DMS 273 treated with DMSO at 0.1 percent for 48 hours (cell line): ENCODE measurements at places on chromosomes 12 and 14.
A peak's percentile ranks its signal among the peaks of the same experiment; 100 is the strongest.

DNA sequence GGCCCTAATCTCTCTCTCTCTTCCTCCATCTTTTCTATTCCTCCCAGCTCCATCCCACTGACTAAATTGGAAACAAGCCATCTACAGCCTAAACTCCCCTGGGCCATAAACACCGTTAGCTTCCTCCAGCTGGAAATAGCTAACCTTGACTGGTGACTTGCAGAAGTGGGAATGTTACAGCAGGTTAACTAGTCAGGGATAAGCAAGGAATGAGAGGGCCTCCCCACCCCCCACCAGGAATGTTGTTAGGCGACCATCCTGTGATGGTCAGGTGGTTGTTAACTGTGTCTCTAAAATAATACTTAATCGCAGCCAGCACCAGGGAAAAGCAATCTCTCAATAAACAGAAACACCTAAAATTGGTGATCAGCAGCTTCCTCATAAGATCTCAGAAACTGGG is 40.8 kb downstream of the MIS18BP1 start:
- no peak for DNase-seq

GRCh38 chr14:84477996-84478395 is 1051.9 kb upstream of the FLRT2 start:
- no peak for DNase-seq

GRCh38 chr12:66289485-66289884 is 12.8 kb upstream of the HELB start:
- no peak for DNase-seq

- no peak for DNase-seq
These were observed 23.6 kb downstream of the ABCB9 start for GRCh38 chr12:122942637-122943036.

GRCh38 chr12:22658214-22658613 is 33.2 kb downstream of the ETNK1 start:
- no peak for DNase-seq

- DNase-seq, result no peak
These were observed 266.5 kb downstream of the PAWR start for GRCh38 chr12:79424109-79424721.

DNA sequence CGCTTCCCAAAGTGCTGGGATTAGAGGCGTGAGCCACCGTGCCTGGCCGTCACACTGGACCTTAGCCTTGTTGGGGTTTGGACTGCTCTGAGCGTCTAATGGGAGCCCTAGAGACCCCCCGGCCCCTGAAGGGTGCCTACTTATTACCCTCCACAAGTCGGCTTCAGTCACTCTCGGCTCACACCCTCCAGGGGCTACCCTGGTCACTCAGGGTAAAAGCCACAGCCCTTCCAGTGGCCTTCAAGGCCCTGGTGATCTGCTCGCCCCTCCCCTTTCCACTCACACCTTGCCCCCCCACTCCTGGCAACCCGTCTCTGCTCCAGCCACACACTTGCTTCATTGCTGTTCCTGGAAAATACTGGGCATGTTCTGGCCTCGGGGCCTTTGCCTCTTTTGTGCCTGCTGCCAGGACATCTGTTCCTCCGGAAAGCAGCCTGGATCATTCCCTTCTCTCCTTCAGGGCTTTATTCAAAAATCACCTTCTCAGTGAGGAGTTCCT is 3.6 kb upstream of the MORN3 start:
- DNase-seq, result peak; percentile 70

DNA sequence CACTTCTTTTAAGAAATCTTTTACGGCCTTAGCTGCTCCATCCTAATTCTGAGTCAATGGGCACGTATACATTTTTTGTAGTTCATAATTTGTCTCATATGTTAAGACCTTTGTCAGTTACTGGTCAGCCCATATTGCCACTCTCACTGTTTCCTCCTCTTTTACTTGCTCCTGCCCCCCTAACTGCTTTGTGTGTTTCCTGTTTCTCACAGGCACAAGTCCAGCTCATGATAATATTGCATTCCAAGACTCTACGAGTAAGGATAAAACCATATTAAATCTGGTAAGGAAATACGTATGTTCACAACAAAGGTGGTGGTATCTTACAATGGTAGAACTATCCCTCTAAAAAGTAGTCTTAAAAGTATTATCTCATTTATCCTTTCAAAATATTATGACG is 111.7 kb downstream of the DNAI7 start:
- no peak for DNase-seq

DNA sequence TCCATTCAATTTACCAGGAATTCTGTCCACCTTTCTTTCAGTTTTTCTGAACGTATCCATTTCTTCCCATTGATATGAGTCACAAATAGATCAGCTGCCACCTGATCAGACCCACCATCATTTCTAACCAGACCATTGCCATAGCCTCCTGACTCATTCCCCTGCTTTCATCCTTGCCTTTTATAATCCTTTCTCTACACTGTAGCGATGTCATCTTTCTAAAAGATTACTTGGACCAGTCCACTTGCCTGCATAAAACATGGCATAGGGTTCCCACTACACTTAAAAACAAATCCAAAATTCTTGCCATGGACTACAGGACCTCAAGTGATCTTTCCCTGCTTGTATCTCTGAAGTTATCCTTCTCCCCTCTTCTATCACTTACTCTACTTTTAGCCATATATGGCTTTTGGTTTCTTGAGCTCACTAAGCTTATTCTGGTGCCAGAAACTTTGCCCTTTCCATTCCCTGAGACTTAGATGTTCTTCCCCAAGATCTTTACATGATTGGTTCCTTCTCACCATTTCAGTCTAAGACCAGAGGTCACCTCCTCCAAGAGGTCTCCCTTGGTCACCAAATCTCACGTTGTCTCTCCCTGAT is 149.5 kb upstream of the KRR1 start:
- no peak for DNase-seq

DNA sequence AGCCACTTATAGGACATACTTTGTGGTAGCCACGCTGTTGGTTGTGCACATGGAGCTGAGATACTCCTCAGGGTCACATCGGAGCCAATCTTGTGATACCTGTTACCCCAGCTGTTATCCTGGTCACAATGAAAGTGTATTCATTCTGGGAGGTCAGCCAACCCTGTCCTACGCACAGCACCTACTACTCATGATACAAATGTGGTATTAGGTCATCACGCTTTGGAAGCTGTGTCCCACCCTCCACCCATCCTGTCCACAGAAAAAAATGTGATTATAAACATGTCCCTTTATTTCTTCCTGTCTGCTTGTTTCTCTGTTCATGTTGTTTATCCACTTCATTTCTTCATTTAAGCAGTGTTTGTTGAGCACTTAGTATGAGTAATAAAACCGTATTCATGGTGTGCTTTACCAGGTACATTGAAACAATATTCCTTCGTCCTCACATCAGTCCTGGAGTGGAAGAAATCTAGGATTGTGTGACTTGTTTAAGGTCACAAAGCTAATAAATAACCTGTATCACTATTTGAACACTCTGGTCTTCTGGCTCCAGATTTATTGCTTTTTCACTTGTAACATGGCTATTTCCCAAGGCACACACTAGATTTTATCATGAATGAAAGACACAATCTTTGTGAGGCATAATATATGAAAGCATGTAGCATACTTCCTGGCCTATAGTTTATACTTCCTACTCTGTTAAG is 73.1 kb downstream of the DERA start:
- DNase-seq, result no peak

DNA sequence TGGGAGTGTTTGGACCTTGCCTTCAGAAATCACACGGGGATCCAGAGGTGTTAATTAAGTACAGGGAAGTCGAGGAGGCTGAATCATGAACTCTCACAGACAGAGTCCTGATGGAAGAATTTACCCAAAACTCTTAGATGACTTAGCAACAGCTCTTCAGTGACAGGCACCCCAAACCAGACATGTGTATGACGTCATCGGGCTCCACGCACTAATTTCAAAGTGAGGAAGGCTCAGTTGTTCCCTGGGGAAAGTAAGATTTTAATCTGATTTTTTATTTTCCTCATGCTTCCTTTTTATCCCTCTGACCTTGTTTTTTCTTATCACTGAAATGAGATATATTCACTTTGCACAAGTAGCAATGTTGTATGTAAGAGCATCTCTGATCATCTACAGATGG is 1363.5 kb downstream of the AACS start:
- no peak for DNase-seq

- DNase-seq, result no peak
These were observed 28.8 kb downstream of the HOXC4 start for GRCh38 chr12:54082397-54082892.

DNA sequence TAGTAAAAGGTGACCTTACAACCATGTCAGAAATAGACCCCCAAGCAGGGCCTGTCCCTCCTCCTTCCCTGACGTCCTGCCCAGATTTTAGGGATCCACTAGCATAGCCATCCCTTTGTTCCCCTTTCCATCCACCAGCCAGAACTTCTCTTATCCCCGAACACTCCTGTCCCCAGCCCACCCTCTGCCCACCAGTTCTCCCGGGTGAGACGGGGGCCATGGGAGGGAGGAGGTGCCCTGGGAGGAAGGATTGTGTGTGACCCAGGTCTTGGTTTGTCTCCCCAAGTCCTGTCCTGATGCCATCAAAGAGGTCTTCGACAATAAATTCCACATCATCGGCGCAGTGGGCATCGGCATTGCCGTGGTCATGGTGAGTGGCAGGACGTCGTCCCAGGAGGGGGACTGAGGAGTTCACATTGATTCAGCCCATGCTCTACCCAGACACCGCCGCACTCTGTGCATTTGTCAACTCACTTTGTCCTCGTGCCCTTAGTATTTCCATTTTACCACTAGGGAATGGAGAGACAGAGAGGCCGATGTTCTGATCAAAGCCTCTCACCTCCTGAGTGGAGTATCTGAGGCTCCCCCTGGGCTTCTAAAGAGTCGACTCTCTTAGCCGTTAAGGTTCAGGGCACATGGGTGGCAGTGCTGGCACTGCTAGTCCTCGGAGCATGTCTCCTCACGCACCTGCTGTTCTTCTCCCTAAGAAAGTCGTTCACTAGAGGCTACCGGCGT is 35.9 kb downstream of the CD9 start:
- DNase-seq, result no peak

DNA sequence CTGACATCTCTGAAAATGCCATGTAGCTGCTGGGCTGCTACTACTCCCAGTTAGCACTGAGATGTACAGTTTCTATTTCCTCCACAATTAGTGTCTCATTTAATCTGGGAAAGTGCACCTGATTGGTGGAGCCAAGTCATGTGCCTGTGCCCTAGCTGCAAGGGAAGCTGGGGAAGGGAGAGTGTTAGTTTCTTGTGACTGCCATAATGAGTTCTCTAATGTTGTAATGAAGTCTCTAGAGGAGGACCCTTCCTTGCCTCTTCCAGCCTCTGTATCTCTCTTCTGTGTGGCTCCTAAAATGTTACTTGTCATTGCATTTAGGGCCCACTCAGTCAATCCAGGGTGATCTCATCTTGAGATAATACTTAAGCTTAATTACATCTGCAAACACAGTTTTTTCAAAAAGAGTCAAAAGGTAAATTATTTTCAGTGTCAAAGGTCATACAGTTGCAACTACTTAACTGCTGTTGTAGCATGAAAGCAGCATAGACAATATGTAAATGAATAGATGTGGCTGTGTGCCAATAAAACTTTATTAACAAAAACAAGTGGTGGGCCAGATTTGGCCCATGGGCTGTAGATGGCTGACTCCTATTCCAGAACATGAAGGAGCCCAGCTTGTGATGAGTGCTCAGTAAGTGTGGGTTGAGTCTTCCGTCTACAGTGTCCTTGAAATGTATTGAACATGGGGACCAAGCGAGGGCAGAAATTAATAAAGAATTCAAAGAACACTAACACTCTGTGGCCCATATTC is 137.2 kb upstream of the MAP1LC3B2 start:
- DNase-seq, result no peak

DNA sequence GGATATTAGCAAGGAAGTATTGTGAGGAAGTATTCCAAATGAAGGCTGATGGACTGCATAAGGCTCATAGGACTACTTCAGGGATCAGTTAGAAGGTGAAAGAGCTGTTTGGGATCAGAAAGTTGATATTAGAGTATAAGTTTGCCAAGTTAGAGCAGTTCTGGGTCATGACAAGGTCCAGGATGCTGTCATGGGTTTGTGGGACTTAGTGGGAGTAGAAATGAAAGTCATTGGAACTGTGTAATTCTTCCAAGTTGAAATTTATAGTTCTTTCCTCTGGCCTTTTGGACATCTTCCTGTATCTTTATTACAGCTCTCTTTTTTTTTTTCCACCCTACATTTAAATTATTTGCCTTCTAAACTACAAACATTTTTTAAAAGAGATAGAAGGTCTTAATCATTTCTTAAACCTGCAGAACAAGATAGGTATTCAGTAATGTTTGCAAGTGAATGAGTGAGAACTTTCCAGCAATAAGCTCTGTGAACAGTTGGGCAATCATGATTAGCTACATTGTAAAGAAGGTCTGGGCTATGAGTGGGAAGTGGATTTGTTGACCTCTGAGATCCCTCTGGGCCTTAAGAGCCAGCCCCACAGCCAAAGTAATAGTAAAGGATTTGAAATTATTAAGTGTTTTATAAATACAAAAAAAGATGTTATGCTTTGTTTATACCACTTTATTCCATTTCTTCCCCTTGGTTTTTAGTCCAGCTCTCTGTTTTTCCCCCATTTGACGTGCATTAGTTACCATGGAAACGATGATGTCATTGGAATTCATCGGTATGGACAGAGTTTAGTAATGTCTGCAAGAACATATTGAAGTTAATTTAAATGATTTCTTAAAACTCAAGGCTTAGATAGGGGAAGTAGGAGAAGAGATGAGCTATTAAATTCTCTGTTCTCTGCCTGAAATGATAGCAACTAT is 247.9 kb upstream of the ARHGAP5 start:
- no peak for DNase-seq

DNA sequence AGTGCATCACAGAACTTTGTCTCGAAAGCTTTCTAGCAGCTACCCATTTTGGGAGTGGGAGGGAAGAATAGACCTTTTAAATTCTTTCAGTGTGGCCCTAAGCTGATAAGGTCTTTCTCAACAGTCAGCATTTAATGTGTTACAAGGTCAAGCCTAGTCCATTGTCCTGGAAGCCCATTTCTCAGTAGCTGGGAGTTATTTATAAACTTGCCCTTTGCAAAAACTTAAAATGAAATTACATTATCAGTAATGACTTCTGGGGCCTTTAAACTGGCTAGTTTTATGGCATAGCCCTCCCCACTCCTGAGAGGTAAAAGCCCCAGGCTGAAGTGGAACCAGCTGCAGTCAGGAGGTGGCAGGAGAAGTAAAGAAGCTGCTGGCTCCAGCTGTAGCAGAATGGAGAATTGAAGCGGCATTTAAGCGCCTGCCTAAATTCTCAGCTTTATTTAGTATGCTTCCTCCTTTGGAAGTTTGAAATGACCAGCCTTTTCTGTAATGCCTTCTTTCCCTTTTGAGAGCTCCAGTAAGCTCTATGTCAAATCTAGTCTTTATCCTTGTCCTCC is 12.4 kb downstream of the COPZ1 start:
- DNase-seq, result no peak

- no peak for DNase-seq
These were observed 44.0 kb upstream of the CPNE8 start for GRCh38 chr12:38949363-38949762.

GRCh38 chr14:92897922-92898565 is 24.9 kb upstream of the CHGA start:
- no peak for DNase-seq

- no peak for DNase-seq
These were observed 4.3 kb downstream of the BICD1 start for GRCh38 chr12:32110942-32111341.
